ENCODE measurements at places on chromosomes 11 and 22.
A peak's percentile ranks its signal among the peaks of the same experiment; 100 is the strongest.

DNA sequence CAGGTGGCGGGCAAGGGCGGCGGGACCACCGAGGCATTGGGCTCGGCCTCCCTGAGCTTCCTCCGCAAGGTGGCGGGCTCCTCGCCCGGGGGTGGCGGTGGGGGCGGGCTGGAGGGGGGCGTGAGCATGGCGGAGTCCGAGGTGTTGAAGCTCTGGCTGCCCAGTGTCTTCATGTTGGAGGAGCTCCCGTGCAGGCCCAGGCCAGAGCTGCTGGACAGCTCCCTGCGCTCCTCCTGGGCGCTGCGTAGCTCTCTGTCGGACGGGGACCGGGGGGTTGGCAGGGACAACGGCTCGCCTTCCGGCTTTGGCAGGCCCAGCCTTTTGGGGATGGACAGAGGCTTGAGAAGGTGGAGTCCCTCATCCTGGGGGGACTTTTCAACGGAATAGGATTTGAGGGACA lies 43.9 kb upstream of the BID start:
- no peak for DNase-seq

DNA sequence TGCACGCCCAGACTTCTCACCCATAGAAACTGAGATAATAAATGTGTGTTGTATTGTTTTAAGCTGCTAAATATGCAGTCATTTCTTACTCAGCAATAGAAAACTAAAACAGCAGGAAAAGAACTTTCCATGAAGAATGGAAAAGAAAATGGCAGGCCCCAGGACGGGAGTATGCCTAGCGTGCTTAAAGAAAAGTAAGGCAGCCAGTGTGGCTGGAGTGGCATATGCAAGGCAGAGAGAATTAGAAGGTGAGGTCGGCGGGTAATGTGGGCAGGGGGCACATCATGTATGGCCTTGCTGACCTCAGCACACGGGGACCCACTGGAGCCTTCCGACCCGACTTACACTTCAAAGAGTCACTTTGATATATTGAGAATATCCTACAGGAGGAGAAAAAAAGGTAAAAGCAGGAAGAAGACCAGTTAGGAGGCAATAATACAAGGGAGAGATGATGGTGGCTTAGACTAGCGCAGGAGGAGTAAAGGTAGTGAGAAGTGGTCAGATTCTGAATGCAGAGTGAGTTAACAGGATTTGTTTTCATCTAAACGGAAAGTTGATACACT lies 20.5 kb downstream of the TBRG1 start:
- DNase-seq = no peak

DNA sequence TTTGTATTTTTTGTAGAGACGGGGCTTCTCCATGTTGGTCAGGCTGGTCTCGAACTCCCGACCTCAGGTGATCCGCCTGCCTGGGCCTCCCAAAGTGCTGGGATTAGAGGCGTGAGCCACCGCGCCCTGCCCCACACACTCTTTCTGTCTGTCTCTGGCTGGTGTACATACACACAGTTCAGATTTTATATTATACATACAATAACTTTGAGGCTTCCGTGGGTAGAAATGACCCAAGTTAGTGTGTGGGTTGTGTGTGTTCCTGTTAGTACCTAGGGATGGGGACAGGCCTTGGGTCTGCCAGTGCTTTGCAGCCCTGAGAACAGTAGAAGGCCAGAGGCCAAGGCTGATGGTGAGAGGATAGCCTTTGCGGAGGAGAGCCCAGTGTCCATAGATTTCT lies 2.8 kb downstream of the ZBTB16 start:
- no peak for DNase-seq

DNA sequence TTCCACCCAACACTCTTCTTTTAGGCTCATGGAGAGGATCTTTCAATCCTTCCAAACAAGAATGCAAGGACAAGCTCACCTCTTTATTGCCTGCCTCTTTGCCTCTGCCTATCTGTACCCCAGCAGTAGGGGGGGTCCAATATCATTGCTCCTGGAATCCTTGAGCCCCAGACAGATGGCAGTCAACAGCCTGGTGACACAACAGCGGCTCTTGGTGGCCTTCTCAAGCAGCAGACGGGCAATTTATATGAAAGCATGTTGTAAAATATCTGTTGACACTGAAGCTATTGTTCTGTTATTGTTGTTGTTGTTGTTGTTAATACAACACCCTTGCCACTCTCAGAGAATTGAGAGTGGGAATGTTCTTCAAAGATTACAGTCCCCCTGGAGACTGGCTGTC lies 480.0 kb upstream of the CADM1 start:
- no peak for DNase-seq

DNA sequence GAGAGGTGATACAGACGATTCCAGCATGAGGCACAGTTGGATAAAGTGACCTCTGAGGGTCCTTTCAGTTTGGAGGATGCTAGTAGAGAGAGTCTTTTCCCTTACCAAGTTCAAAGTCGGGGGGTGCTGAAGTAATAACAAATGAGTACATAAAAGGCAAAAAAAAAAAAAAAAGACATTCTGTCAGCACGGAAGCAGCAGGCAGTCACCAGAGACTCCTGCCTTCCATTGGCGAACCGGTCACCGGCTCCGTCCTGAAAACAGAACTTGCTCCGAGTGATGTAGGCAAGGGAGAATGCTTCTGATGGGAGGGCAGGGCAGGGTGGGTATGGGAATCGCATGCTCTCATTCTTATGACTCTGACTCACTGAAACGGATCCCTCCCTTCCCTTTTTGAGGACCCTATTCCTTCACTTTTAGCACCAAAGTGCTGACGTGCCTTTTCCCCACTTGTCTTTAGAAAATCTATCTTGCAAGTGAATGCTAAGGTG lies 65.9 kb downstream of the PRR5L start:
- no peak for DNase-seq

DNA sequence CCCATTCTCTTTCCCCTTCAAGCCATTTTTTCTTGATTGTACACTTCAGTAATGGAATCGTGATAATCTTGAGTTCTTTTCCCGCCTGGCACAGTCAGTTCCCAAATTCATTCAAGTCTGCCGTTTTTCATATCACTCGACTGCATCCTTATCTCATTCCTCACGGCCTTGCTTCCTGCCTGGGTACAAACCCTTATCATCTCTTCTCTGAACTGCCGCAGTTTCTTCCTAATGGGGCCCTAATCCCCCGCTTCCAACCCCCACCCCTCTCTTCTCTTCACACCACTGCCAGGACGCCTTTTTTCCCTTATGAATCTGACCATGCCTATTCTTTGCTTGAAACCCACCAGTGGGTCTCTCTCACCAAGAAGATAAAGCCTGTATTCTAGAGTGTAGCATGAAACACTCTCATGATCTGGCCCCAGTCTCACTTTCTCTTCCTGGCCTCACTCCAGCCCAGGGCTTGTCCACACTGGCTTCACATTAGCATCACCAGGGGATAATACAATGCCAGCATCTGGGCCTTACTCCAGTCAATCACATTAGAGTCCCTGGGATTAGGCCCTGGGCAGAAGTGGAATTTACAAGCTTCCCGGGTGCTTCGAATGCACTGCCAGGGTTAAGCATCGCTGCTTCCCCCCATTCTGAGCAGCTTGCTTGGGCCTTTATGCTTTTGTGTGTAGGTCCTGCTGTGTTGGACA lies 102.1 kb downstream of the FBXO7 start:
- peak; percentile 19 for DNase-seq

GRCh38 chr11:102280245-102280833 lies 36.9 kb upstream of the BIRC3 start:
- DNase-seq = no peak

- DNase-seq = no peak
These were observed 848 bp downstream of the HEPN1 start for GRCh38 chr11:124919898-124920297.

DNA sequence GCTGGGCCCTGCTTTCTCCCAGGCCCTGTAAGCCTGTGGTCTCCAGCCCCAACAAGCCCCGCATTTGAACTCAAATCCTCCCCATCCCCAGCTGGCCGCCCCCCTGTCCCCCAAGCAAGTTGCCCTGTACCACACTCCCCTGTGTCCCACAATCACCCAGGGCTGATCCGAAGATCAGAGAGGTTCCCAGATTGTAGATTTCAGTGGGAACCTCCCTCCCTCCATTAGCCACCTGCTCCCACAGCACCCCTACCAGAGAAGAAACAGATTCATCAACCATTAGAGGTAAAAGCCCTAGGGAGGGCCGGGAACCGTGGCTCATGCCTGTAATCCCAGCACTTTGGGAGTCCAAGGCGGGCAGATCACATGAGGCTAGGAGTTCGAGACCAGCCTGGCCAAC lies 107.5 kb downstream of the FEZ1 start:
- DNase-seq = no peak

- DNase-seq = no peak
These were observed 48.0 kb downstream of the CSTPP1 start for GRCh38 chr11:46984548-46984947.

- no peak for DNase-seq
These were observed 16.6 kb upstream of the PHOX2A start for GRCh38 chr11:72260574-72260973.

- no peak for DNase-seq
These were observed 302.5 kb upstream of the ISX start for GRCh38 chr22:34763496-34763895.

- no peak for DNase-seq
These were observed 17.9 kb upstream of the FJX1 start for GRCh38 chr11:35600331-35600838.

Data from NCI-H1092 treated with DMSO at 0.1 percent for 48 hours (cell line).